NCI-H526 treated with DMSO at 0.1 percent for 48 hours (cell line): ENCODE measurements at places on chromosomes 2 and 18.

GRCh38 chr2:85536479-85536878 is 2.5 kb upstream of the MAT2A start:
- no peak for DNase-seq

DNA sequence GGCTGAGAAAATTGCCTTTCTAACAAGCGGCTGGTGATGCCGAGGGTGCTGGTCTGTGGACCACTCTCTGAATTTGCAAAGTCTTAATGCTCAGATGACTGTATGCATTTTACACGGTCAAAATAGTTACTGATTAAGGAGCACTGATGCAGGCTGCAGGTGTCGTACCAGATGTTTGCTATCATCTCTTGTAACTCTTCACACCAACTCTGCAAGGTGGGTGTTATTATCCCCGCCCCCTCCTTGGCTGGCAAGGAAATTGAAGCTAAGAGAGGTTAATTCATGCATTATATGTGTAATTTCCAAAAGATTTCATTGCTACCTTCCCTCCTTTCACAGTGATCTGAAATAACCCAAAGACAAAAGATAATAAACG is 13.0 kb upstream of the LBH start:
- no peak for DNase-seq

DNA sequence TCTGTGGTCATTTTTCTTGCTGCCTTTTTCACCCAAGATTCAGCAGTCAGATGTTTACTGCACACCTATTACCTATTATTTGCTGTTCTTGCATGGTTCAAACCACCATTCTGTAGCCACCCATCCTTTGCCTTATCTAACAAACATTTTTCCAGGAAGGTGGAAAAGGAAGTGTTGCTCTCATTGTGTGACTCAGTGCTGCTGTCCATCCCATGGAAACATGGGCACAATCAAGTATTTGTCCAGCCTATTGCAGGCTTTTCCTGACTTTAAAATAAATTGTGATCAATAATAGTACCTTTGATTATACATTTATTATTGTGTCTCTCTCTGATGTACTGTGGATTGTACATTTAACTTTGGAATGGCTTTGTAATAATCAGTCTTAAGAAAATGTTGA is 53.2 kb downstream of the USP14 start:
- no peak for DNase-seq

- no peak for DNase-seq
Measured at GRCh38 chr18:58303363-58303762, 259.3 kb downstream of the NEDD4L start.

DNA sequence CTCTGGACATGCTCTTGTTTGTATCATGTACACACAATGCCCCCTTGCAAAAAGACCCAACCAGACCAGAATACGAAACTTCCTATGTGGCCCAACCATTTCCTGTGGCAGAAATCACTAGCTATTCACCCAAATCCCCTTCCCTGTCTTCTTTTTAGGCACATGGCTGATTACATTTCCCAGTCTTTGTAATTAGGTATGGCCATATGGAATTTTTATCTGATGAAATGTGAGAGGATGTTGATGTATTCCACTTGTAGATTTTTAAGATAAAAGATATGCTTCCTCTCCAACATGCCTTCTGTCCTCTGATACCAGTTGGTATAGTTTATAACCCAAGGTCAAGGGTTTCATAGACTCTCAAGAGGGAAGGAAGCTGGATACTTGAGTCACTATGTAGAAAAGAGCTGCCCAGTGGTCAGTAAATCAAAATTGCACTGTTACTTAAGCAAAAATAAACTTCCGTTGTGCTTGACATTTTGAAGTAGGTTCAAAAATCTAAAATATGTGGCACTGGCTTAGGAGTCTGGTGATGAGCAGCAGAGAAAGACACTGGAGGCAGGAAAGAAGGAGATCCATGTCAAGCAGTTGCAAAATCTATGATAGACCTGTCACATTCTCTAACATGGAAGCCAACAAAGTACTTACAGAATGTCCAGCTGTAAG is 297.4 kb downstream of the SMAD2 start:
- DNase-seq = no peak

- peak; percentile 49 for DNase-seq
Measured at GRCh38 chr2:163465440-163465839, 270.4 kb downstream of the FIGN start.
